COR-L47 (cell line): ENCODE measurements at places on chromosomes 1 and 21.

GRCh38 chr1:162878000-162878596, 17.1 kb upstream of the CCDC190 start:
- DNase-seq: peak; percentile 32

GRCh38 chr1:69191335-69191734, 376.4 kb upstream of the LRRC7 start:
- no peak for DNase-seq

- DNase-seq: no peak
Measured at GRCh38 chr1:29672416-29673227, 436.3 kb downstream of the PTPRU start.

DNA sequence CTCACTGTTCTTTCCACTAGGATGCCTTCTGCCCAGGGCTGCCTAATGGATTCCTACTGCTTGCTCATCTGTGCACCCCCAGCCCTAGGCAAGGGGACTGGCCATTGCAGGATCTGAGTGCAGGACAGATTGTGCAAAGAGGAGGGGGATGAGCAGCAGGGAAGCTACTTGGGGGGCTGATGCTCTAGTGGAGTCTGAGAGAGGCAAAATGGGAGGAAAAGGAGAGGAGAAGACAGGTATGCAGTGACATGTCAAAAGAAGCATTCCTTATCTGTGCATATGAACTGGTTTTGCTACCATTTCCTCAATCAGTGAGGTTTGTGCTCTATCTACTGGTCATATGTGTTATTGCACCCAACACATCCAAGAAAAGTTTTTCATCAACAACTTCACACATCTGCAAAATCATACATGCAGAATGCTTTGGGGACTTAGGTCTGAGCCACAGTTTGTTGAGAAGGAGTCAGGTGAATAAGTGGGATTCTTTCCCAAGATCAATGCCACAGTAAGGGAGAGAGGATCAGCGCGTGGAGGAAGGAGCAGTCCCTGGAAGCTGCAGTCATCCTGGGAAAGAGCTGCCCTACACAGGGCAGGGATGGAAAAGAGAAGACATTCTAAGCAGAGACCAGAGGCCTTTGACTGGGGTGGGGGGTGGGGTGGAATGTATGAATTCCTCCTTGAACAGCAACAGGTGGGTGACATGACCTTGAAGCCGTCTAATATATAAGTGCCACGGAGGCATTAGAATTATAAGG, 14.4 kb downstream of the SLC5A9 start:
- DNase-seq: peak; percentile 7

GRCh38 chr1:8571200-8571984, 246.0 kb downstream of the RERE start:
- no peak for DNase-seq

DNA sequence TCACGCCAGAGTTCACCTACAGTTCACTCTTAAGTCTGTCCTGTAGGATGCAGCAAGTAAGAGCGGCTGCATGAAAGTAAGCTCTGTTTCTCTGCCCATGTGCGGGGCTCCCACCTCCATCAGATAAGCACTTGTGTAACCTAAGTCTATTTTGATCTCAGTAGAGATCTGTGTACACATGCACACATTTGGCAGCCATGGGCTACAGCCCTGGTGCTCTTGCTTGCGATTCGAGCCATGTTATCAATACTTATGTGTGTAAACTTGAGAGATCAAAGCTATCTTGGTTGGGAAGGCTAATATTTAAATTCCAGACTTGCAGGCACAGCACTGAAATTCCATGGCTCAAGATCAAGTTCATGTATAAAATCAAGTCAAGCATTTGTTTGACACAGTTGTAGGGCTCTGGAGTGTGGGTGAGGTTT, 244.7 kb upstream of the FGGY start:
- DNase-seq: no peak

DNA sequence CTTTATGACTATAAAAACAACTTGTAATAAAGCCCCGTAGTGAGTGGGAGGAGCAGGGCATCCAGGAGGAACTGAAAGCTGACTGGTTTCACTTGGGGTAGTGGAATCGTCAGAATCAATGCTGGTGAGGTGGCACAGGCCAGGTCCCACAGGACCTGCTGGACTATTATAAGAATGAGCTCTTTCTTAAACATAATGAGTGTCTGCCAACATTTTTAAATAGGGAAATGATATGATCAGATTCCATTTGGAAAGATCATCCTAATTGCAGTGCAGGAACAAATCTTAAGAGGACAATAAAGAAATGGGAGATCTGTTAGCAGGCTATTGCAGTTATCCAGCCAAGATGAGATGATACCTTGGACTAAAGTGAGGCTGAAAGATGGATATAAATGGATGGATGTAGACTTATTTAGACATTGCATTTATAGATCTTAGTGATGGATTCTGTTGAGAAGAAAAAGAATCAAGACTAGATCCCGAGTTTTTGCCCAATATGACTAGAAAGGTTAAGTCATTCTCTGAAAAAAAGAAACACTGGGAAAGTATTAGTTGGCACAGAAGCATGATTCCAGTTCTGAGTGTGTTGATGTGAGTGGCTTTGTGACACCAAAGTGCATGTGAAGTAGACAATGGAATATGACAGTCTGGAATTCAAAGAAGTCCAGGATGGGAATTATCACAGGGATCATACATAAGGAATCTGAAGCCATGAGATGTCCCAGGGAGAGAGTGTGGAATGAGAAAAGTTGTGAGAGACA, 153.3 kb upstream of the SGIP1 start:
- DNase-seq: no peak

- no peak for DNase-seq
Measured at GRCh38 chr1:241716915-241717656, 65.0 kb downstream of the WDR64 start.

DNA sequence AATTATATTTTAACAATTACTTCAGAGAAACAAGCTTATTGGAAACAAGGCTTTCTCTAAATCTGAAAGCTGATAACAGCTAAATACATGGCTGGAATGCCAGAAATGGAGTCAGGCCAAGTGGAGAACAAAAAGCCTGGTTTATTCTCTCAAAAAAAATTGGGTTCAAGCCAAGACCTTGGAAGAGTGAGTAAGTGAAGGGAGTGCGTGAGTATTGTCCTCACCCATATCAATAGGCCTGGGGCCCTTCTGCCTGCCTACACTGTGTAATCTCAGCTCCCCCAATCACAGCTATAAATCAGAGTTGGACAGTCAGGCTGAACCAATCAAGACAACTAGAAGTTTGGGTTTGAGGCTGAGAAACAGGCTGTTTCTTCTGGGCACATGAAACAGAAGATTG, 7.4 kb downstream of the KYAT3 start:
- DNase-seq: peak; percentile 82
